ENCODE measurements at places on chromosomes 3 and 15.

DNA sequence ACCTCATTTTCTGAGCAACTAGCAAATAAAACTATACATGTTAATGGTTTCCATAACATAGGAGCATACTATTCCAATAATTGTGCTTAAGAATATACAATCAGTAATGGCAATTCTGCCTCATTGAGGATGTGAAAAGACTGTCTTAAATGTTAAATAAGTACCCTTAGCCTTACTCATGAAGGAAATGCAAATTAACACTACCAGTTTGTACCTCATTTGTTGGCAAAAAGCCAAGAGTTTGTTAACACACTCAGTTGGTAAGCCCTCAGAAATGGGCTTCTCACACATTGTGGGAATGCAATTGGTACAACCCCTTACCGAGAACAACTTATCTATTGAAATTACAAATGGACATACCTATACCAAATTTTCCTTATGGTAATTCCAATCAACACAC, 9.2 kb upstream of the STT3B start:
- no peak for DNase-seq

DNA sequence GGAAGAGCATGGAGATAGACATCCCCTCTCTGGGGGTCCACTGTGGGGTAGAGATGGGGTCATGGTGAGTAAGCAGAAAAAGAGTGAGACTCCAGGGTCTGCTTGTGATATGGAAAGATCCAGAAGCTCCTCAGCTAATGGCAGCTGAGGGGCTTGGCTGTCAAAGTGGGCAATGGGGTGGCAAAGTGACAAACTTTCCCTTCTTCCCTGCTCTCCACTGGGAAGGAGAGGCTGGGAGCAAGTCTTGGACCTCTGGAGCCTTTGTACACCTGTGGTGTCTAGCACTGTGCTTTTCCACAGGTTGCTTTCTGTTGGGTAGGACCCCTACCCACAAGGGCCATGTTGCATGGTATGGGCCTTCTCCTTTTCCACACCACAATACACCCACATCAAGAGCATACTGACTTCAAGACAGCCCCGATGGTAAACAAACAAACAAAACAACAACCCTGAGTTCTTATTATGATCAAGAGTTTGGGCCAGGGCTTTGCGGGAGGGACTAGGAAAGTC, 3.5 kb downstream of the ITGA11 start:
- no peak for DNase-seq

GRCh38 chr3:108329947-108330346, 33.6 kb downstream of the HHLA2 start:
- no peak for DNase-seq

DNA sequence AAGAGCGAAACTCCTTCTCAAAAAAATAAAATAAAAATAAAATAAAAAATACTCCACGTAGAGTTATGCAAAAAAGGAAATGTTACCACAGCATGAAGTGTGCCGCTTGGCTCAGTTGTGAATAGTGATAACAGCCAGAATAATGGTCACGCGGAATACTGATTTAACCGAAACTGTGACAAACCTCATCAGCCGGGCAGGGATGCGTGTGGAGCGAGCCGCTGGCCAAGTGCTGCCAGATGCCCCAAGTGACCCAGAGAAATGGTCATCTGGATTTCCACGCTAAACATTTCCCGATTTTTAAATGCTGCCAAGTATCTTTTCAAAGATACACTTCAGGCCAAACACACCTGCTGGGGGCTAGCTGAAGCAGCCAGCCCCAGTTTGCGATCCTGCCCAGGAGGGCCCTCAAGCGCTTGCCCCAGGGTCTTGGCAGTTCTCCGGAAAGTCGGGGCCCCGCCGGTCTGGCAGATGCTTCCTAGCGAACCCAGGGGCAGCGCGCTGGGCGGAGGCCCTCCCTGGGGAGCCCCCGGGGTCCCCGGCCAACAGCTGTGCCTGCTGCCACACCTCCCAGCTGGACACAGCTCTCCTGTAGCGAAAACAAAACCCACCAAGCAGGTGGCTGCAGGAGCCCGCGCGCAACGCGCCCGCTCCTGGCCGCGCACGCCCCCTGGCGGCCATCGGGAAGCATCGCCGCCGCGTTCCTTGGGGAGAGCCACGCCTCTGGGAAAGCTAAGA, 35.1 kb downstream of the CMTM6 start:
- peak; percentile 80 for DNase-seq

DNA sequence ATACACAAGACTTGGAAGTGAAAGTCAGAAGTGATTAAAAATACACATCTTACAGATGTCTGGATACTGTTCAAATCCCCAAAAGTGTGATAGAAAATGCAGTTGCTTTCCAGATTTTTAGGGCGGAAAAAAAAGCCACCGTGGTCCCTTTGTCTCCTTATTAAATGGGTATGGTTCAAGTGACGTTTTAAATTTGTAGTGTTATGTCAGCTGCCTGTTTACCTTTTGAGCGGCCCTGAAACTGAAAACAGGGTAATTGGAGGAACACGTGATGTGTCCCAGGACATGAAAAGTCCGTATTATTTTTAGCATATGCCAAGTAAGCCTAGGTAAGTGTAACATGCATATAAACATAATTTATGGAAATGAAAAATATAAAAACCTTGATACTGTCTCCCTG, 109.0 kb upstream of the PDZRN3 start:
- no peak for DNase-seq

DNA sequence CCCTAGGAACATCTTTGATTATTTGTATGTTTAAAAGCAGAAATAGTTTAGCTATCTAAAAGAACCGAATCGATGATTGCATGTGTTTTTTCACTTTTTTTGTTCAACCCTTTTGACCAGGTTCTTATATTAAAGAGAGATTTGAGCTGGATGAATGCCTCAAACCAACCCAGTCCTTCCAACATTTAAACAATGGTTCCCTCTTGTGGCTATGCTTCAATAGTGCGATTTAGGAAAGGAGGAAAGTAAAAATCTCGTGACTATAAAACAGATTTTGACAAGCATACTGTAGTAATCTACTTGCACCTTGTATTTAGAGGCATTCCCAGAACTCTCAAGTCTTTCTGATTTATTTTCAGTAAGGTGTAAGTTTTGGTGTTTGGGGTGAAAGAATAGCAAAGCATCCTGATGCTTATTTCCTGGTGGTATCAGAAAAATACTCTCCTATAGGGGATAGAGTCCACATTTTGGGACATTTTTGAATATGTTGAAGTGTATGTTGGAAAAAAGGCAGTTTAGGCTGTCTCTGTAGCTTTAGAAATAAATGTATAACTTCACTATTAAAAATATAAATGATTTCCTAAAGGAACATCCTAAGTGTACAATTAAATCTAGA, 159.6 kb upstream of the KCNH8 start:
- DNase-seq, result peak; percentile 41

DNA sequence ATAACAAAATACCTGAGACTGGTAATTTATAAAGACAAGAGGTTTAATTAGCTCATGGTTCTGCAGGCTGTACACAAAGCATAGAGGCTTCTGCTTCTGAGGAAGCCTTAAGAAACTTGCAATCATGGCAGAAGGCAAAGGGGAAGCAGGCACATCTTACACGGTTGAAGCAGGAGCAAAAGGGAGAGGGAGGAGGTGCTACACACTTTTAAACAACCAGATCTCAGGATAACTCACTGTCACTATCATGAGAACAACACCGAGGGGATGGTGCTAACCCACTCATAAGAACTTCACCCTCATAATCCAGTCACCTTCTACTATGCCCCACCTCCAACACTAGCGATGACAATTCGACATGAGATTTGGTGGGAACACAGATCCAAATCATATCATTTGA, 54.4 kb downstream of the ATP8B4 start:
- DNase-seq, result no peak

DNA sequence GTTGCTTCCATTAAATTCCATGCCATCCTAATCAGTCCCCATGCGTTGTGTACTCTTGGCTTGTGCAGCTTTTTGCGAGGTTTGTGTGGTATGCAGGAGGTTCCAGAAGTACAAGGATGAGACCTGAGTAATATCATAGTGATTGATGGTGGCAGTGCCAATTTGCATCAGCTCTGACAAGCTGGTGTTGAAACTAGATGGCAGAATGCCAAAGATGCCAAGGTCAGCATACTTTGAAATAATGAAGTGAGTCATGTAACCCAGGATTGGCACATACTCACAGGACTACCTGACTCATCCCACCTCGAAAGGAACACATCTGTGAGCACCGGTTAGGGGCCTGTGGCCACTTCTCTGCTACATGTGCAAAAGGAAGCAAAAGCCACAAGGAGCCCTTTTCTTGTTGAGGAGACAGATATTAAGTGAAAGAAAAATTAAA, 14.3 kb downstream of the KAT2B start:
- peak; percentile 77 for DNase-seq

DNA sequence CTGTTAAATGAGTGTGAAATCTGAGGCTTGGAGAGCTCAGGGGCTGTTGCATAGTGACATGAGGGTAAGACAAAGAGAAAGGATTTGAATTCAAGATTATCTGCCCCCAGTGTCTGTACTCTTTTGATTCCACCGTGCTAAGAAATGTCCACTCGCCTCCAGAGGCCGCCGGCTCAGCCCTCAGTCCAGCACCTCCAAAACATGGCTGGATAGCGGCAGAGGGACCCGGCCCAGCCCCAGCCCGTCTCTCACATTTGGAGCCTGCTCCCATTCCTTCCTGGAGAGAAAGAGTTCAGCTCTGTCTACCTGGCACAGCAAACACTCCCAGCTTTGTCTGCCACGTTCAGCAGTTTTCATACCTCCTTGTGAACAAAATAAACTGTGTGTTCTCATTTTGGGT, 84.8 kb upstream of the IQSEC1 start:
- DNase-seq, result no peak

GRCh38 chr3:157916672-157917071, 189.5 kb downstream of the SHOX2 start:
- DNase-seq, result no peak

DNA sequence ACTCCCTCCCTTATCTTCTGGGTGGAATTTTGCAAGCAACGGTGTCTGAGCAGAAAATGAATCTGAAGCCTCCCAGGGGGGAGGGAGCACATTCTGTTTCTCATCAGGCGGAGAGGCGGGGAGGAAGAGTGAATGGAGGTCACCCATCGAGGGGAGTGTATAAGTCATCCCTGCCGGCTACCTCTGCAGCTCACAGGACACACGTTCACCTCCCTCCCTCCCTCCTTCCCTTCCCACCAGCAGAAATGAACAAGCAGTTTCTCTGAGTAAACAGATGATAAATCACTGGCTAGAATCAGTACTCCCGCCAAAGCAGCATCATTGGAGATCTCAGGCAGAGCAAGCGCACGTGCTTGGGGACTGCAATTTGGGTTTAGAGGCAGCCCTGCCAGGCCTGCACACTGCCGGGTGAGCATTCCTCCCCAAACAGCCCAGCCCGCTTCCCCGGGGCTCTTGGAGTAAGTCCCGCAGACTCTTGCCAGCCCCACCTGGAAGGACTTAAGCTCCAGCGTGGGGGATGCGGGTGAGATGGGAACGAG, 38.3 kb downstream of the CPN2 start:
- no peak for DNase-seq

DNA sequence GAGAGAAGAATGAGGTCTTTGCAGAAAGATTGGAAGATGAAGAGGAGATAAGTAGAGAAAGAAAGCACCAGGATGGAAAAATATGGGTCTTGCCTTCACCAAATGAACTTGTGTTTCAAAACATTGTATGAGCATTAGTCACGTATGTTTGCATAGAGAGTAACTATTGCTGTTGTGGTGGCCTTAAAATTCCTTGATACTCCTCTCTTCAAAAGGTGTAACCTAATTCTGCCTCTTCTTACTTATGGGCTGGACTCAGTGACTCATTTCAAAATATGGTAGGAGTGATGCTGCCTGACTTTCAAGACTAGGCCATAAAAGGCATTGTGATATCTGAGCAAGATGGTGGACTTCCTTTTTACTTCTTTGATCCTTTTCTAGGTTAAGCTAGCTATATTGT, 228.7 kb upstream of the ZNF385D start:
- DNase-seq, result no peak

All from CD4-positive, alpha-beta T cell treated with Interleukin-10 for 1 hour (primary cell).